ENCODE measurements at places on chromosomes 3 and 15. TPM values are rescaled to one million over a fixed set of nuclear protein-coding genes. Genes with fewer than 3 reads are reported as not detected.

GRCh38 chr3:161462138-161462537 lies 34.5 kb upstream of the OTOL1 start:
- DNase-seq = no peak

The CHL1 gene
- 9.6 TPM for polyA plus RNA-seq

DNA sequence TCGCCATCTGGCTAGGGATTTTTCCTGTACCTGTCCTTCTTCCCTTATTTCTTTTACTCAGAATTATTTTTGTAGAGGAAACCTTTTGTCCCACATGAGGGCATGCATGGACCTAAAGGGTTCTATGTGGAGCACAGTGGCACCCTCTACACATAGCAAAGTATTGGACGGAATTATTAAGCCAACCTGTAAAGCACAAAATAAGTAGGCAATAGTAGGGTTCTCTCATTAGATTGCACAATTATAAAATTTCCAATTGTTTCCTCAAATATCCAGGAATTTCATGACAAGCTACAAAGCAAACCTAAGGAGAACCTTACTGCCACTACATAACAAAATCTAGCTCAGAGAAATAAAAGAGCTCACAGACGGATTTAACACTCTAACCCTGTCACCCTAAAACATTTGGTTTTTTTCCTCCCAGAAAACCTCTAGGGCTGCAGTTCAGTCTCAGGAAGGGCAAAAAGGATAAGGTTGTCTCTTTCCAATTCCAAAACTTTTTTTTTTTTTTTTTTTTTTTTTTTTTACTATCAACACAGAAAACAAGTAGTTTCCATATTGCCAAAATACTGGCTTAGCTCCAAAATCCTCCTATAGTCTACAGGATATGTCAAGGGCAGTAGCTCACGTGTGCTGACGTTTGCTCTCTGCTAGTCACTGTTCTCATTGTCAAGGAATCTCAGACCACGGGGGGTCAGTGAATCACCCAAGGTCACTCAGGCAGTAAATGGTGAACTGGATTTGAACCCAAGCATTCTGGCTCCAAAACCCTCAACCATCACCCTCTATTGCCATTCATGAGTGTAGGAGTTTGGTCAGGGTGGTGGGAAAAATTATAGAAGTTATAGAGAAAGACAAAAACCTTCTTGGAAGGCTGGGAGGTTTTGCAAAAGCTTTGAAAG lies 52.3 kb downstream of the NCEH1 start:
- DNase-seq = no peak

The DHX36 gene
- polyA plus RNA-seq = 20.1 TPM

The CLDN16 gene
- polyA plus RNA-seq = not detected

The ZMYND10 gene
- not detected for polyA plus RNA-seq

GRCh38 chr3:158896729-158897128 lies 94.9 kb downstream of the MFSD1 start:
- DNase-seq = no peak

- DNase-seq = no peak
These were observed 95.4 kb downstream of the LSM3 start for GRCh38 chr3:14273901-14274611.

GRCh38 chr3:192570315-192570714 lies 157.0 kb downstream of the FGF12 start:
- DNase-seq = no peak

All from naive B cell (primary cell).